ENCODE measurements at places on chromosomes 2 and 18. TPM values are rescaled to one million over a fixed set of nuclear protein-coding genes. Genes with fewer than 3 reads are reported as not detected.

DGUOK gene
- 43.6 TPM for total RNA-seq

INHA gene
- not detected for total RNA-seq

HSPE1 gene
- 55.0 TPM for total RNA-seq

PRKAG3 gene
- not detected for total RNA-seq

- DNase-seq = peak; percentile 30
Measured at GRCh38 chr2:43634604-43635306, 2.3 kb upstream of the PLEKHH2 start.

- DNase-seq = no peak
Measured at GRCh38 chr2:100691846-100692245, 128.1 kb upstream of the NPAS2 start.

DNA sequence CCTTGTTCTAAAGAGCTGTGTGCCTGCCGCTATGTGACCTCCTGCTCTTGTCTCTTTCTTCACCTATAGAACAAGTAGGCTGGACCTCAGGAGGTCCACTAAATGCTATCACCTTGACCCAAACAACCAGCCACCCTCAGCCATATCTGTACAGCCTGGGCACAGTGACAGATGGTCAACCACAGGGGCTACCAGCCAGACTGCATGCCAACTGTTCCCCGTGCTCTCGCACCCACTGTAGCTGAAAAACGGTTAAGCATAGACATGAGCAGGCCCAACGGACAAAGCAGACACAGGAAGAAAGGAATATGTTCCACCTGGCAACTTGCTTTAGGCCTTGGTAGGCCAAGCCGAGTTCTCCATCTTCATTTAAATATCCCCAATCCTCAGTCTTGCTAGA is 43.2 kb upstream of the ACAA2 start:
- DNase-seq = no peak

DNA sequence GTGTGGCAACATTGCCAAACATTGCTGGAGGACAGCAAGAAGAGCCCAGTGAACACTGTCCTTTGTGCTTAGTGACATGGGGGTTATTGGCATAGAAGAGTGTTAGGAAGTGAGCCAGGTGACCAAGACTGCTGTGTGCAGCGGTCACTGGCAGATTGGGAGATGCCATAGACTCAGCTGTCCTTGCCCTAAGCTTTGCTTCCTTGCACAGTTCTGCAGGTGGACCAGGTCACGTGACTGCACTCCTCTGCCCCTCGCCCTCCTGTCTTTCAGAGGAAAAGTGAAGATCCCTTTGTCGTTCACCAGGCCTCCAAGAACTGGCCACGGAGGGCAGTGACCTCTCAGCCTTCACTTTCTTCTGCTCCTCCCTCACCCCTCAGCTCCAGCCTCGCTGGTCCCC is 215.6 kb upstream of the SMIM21 start:
- DNase-seq = no peak

DNA sequence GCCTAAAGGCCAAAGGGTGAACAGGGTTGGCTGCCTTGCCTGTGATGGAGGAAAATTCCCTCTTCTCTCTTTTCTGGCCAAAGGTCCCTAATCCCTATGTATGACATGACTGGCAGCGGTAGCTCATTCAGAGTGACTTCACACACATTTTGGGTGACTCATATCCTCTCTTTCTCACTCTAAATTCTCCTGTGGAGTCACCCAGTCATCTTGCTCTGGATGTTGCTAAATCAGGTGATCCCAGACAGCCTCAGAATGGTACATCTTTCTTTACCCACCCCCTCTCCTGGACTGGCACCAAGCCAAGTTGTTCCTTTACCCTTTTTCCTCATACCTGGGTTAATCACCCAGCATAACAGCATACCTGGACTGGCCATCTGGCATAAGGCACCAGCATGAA is 77.2 kb downstream of the NEURL3 start:
- no peak for DNase-seq

- DNase-seq = no peak
Measured at GRCh38 chr2:216029416-216030129, 16.2 kb upstream of the MREG start.

DNA sequence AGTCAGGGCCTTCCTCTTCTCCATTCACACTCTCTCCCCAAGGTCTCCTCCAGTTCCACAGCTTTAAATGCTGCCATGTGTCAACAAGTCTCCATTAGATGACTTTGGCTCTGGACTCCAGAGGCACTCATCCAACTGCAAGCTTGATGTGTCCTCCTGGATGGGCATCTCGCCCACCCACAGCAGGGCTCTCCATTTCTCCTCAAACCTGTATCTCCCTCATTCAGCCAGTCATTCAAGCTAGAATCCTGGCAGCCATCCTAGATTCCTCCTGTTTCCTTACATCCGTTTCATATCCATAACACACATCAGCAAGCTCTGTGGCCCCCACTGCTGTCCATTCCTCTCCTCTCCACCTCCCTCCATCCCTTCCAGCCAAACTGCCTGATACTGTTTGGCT is 88.4 kb upstream of the AFF3 start:
- DNase-seq = no peak

GRCh38 chr2:36902385-36903120 is 63.8 kb downstream of the STRN start:
- no peak for DNase-seq

- DNase-seq = no peak
Measured at GRCh38 chr18:56161566-56162260, 476.7 kb downstream of the TXNL1 start.

- DNase-seq = peak; percentile 22
Measured at GRCh38 chr2:6866275-6866671, 566 bp upstream of the CMPK2 start.

GRCh38 chr2:120871881-120872620 is 136.4 kb downstream of the GLI2 start:
- DNase-seq = no peak

GRCh38 chr2:143422681-143423080 is 293.5 kb downstream of the ARHGAP15 start:
- no peak for DNase-seq

GRCh38 chr2:109066917-109067597 is 61.9 kb upstream of the SH3RF3 start:
- no peak for DNase-seq

- DNase-seq = peak; percentile 65
Measured at GRCh38 chr18:7272311-7273049, 41.6 kb downstream of the LRRC30 start.

DNA sequence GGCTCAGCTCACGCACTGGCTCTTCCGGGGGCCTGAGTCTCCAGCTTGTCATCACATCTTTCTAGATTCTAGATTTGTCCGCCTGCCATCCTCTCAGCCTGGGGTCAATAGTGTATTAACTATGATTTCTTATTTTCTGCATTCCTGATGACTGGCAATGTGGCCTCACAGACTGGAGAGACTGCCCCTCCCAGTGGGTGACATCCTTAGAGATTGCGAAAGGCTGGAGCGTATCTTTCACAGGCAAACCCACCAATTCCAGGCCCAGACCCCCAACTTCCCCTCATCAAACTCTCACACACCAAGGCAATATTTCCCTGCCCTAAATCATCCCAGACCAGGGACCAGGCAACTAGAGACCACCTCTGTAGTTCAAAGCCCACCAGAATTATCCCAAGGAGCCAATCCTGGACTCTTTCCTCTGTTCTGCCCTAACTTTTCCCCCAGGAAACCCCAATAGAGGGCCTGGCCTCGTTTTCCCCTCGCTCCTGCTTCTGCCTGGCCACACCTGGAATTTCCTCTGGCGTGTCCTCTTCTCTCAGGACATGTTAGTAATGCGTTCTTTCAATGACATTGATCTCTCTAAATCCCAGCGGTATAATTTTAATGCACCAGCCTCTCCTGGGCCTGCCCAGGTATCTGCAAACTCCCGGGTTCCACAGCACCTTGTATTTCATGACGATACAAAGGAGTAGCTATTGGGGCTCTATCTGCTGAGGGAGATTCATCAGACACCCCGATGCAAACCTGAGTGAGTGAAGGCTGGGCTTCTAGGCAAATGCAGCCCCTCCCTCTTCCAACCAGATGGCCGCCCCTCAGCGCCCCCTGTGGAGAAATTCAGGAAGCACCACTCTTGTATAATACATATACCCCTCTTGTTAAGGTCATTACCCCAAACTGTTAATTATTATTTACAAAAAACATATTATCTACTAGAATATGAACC is 2.4 kb upstream of the KCNF1 start:
- DNase-seq = no peak

DNA sequence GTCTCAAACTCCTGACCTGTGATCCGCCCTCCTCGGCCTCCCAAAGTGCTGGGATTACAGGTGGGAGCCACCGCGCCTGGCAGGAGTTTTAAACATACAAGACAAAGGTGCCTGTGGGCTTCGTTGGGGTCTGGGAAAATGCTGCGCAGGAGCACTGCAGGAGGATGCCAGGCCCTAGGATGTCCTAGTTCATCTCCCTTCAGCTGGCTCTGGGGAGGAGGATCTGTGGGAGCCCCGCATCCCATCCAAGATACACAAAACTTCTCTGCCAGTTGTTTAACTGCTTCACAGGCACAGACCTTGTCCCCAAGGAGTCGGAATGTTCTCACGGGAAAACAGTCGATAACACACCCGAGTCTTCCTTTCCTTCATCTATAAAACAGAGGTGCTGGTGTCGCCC is 89.1 kb downstream of the POLR1A start:
- DNase-seq = no peak

DNA sequence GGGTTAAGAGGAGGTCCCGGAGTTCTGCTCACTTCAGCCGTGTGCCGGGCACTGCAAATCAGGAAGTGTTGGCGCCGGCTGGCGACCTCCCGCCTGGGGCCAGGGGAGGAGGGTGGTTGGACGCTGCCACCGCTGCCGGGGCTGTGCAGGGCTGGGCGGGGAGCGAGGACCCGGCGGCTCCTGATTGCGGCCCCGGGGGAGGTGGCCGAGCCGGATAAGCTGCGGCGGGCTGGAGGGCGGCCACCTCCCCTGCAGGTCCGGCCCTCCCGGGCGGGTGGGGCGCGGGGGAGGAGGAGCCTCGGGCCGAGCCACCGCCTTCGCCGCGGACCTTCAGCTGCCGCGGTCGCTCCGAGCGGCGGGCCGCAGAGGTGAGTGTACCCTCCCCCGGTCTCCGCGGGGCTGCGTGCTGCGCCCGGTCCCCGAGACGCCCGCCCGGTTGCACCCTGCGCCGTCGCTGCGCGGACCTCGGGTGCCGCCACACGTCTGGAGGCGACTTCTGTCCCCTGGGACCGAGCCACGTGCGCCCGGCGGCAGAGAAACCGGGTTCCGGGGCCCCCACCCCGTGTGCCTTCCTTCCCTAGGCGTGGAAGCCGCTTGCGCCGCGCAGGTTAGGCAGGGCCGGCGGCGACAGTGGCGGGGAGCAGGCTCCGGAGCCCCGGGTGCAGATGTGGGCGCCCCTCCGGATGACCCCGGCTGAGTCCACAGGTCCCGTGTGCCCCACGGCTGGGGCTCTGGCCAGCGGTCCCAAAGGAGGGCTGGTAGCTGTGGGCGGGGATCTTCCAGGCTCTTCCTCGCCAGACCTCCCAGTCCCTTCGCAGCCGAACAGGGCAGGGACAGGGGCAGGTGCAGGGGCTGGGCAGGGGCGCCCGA is at the start of gene STEAP3:
TSS of gene STEAP3 (plus strand) at position 314 of the 870 bp plus-strand sequence. CDS start 7,179 bp downstream, outside the sequence.
- peak; percentile 42 for DNase-seq

- no peak for DNase-seq
Measured at GRCh38 chr2:57973621-57974186, 72.9 kb upstream of the VRK2 start.

GRCh38 chr18:49812286-49813068 is 856 bp downstream of the ACAA2 start:
- DNase-seq = no peak

DNA sequence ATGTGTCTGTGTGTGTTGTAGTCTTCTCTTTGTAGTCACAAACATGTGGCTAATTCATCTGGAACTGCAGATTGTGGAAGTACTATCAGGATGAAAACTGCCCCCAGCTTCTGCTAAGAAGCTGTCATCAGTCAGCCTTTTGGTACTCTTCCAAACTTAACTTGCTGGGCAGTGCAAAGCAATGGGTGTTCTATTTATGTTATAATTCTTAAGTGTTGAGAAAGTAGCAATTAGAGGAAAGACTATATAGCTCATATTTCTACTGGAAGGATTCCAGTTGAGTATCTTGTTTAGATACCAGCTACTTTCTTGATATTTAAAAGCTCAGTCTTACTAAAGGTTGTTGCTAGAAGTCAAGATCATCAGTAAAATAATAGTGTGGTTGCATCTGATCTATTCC is 52.1 kb downstream of the SLC38A11 start:
- no peak for DNase-seq
